ENCODE measurements at places on chromosomes 6 and 20.

DNA sequence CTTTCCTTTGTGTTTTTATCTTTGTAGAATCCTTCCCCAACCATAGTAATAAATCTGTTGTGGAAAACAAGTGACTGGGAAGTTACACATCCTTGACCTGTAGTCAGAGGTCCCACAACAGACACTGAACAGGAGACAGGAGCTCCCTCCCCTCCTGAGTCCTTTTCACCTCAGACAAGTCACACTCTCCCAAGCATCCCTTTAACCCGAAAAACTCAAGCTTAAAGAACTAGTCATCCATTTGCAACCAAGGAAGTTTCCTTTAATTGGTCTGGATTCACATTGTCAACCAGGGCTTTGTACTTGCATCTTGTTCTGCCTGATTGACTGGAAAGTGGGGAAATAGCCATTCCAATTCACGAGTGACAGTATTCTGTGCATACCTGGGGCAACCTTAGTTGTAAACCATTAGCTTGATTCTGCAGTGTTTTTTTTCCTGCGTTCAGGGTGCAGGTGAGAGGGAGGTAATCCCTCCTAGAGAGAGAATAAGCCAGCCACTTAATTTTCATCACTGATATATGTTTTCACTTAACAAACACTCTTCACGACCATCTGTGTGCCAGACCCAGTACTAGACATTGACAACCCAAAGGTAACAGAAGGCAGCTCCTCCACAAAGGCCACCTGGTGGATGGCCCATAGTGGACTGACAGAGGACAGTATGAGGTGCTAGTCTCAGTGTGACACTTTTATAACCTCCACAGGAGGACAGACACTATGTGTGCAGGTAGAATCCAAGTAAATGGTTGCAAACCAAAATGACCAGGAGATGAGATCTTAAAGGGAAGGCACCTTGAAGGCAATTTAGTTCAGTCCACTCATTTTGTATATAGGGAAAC lies 112.4 kb downstream of the SLX4IP start:
- DNase-seq: no peak

GRCh38 chr6:34506718-34507117 lies 40.8 kb downstream of the PACSIN1 start:
- DNase-seq: no peak

- DNase-seq: no peak
Observed at GRCh38 chr6:87094576-87094975, 330 bp downstream of the CGA start.

GRCh38 chr20:51979226-51979625 lies 176.9 kb upstream of the SALL4 start:
- DNase-seq: no peak

GRCh38 chr6:152209211-152209610 lies 401.7 kb downstream of the ESR1 start:
- no peak for DNase-seq

- DNase-seq: no peak
Observed at GRCh38 chr20:43827940-43828562, 86.6 kb upstream of the TOX2 start.

DNA sequence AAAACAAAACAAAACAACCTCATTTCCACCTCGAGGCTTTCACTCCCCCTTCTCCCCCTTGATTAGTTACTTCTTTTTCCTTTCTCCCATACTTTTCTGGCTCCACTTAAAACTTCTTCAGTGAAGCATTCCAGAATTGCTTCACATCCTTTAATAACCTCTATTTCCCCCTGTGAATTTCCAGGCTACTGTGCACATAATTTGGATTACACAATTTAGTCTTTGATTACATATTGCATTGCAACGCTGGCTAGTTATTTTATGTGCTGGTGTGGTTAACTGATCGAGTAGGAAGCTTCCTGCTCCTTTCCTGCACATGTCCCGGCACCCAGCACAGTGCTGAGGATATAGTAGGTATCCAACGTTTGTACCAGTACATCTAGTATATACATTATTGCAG lies 28.1 kb upstream of the EEF1E1 start:
- DNase-seq: no peak

DNA sequence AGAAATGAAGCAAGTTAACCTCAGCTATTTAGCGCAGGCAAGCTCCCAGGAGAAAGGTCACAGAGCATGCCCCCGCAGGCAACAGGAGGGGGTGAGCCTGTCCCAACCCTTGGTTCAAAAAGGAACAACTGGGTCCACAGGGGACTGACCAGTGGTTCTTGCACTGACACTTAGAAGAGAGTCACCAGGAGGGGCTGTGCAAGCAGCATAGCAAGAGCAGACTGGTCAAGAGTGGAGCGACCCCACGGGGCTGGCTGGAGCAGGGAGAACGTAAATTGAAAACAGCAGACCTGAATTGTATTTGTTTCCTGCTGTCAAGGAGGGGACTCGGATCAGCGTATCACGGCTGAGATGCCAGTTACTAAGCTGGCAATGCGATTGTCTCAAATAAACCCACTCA lies 32.8 kb downstream of the GABRR1 start:
- DNase-seq: no peak

DNA sequence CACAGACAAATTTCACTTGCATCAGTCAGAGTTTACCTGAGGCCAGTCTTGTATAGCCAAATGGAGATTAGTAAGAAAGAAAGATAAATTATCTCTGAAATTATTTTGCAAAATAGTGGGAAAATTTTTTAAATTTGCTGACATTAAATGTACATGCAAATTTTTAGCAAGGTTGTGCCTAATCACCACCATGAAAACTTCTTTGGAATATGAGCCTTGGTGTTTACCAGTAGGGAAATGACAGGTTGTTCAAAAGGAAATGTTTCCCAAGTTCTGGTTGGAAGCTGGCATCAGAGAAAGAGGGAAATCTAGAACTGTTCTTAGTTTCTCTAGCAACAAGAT lies 34.4 kb upstream of the LOC128125822 start:
- DNase-seq: no peak

- no peak for DNase-seq
Observed at GRCh38 chr6:115514656-115515055, 546.0 kb downstream of the FRK start.

DNA sequence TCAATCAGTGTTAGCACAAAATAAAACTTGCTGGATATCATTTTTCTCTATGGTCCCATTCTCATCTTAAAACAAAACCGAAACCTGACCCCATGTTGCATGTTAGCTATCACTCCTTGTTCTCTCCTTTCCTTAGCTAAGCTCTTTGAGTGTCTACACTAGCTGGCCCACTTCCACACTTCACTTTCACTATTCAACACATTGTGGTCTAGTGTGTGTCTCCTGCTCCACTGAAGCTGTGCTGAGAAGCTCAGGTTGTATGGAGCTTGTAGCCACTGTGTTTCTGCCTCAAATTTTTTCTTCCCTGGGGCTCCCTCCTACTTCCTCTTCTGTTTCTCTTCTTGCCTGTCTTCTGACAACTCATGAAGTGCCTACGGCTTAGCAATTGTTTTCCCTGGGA lies 223.0 kb downstream of the NKAIN2 start:
- DNase-seq: no peak

DNA sequence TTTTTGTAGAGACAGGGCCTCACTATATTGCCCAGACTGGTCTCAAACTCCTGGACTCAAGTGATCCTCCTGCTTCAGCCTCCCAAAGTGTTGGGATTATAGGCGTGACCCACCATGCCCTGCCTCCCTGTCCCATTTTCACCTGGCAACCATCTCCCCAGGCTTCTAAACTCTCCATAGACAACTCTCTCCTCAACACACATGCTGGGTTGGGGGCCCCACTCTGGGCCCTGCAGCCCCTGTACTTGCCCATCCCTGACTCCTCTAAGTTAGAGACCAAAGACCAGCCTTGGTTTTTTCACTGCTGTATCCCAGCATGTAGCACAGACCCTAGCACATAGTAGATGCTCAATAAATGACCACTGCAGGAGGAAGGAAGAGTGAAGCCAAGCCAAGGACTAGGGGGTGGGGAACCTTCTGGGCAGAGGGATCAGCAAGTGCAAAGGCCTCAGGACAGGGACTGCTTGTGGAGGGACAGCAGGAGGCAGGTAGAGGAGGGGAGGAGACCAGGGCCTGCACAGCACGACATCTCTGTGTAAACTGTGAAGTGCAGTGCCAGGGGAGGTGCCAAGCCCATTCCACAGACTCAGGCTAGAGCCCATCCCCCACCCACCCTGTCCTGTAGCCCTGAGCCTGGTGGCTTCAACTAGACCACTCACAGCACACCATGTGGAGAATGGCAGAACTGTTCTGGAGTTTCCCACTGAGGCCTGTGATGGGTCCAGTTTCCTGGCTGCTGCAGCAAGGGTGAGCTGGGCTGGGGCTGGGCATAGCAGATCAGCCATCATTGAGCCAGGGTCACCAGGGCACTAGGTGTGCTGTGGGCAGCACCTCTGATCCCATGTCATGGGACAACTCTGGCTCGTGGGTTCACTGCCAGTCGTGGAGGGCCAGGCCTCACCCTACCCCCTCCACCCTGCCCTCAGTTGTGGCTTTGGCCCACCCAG lies 3.4 kb upstream of the SRC start:
- DNase-seq: no peak

DNA sequence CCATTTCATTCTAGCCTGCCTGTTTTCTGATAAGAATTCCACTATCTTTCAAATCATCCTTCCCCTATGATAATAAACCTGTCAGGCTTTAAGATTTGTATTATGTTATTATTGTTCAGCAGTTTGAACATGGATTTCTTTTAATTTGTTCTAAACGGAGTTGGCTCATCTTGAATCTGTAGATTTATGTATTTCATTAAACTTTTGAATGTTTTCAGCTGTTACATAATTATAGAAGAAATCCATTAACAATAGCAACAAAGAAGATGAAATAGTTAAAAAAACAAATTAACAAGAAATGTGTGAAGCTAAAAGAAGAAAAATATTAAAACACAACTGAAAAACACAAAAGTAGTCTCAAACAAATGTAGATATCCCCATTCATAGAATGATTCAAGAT lies 223.7 kb upstream of the RUNX2 start:
- no peak for DNase-seq

- DNase-seq: no peak
Observed at GRCh38 chr20:58880441-58880840, 27.9 kb downstream of the GNAS start.

GRCh38 chr6:33312361-33313104 lies 1.3 kb downstream of the TAPBP start:
- no peak for DNase-seq

DNA sequence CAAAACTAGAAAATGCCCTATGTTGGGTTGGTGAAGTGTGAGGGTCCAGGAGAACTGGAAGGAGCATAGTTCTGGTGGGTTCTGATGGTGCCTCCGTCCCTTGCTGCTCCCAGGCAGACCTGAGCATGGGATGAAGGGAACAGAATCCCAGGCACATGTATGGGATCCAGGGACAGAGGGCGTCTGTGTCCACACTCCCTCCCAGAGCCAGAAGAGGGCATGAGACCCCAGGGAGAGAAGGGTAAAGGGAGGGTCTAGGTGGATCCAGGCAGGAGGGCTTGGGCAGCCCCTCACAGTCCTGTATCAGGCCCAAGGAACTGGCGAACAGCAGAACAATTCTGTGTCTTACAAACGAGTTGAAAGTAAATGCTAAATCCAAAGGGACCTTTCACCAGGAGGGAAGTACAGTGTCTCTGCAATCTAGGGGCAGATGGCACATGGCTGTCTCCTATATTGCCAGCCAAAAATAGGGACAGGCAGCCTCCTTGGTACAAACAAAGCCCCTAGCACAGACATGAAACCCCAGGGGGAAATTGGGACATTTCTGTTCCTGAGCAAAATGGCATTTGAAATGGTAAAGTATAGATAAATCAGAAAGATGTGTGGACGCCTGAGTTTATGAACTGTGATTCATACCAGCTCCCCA lies 2.5 kb upstream of the BPIFA1 start:
- no peak for DNase-seq

- DNase-seq: no peak
Observed at GRCh38 chr6:12171717-12172116, 118.4 kb upstream of the EDN1 start.

GRCh38 chr6:125312478-125312877 lies 10.7 kb upstream of the HDDC2 start:
- DNase-seq: no peak

DNA sequence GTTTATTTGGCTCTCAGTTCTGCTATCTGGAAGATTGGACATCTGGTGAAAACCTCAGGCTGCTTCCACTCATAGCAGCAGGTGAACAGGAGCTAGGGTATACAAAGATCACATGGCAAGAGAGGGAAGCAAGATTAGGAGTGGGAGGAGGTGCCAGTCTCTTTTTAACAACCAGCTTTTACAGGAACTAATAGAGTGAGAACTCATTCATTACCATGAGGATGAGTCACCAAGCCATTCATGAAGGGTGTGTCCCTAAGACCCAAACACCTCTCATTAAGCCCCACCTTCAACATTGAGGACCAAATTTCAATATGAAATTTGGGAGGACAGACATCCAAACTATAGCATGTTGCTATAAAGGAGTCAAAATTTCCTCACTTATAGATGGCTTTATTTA lies 85.4 kb upstream of the HCRTR2 start:
- no peak for DNase-seq

DNA sequence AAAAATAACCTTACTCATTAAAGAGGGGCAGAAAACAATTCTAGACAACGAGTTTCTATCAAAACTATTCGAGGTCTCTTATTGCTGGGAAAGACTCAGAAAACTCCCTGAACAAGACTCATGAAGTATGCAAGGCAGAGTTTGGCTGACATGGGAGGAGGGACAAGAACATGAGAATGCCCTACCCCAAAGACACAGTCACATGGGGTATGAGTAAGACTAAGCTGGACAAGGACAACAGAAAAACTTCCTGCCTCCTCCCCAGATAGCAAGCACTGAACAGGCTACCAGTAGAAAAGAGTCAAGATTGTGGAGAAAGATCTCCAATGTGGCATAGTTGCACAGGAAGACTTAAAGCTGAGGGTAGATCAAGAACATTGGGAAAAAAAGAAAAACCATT lies 39.7 kb upstream of the PHIP start:
- no peak for DNase-seq

DNA sequence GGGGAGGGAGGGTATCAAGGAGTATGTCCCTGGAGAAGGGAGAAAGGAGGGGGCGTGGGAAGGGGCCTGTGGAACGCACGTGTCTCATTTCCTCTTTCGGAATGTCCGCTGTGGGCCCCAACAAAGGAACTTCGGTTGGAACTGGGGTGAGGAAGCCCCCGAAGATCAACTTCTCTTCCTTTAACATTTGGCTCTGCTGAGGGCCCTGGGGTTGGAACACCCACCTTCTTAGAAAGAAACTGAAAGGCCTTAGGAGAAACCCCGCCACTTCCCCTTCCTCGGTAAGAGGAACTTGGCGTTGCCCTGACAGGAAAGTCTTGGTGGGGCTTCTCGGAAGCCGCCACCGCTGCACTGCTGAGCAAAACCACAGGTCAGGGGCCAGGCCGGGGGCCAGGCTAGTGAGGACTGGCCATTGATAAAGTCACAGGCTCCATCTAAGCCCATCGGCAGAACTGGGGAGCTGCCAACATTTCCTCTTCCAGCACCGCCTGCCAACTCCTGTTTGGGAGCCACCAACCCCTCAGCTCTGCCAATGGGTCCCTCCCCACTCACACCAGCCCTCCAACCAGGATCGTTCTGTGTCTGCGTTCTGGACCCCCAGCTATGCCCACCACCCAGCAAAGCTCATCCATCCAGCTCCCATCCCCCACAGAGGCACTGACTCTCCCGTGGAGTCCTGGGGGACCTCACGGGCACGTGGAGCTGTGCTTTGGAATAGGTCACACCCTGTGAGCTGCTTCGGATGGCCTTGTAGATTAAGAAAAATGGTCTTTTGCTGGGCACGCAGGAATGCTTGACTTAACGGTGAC lies 44.8 kb downstream of the FGD2 start:
- no peak for DNase-seq

All from NCI-H446 treated with DMSO at 0.1 percent for 48 hours (cell line).